ENCODE measurements at places on chromosomes 4 and X.

GRCh38 chr4:179797738-179798137 lies 2355.5 kb upstream of the AGA start:
- no peak for DNase-seq

DNA sequence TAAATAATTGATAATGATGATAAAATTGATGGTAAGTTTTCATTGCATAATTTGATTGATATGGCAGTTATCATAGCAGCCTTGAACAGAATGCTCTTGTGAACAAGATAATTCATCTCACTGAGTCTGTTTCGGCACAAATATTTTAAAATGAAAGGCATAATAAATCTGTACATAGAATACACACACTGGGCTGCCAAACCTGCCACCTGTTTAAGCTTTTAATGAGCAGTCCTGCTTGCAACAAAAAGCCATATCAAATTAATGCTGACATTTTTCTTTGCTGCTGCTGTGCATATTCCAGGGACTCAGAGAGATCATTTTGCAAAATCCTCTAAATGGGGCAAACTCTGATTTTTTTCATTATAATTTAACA lies 201.1 kb downstream of the ARHGAP24 start:
- DNase-seq = no peak

DNA sequence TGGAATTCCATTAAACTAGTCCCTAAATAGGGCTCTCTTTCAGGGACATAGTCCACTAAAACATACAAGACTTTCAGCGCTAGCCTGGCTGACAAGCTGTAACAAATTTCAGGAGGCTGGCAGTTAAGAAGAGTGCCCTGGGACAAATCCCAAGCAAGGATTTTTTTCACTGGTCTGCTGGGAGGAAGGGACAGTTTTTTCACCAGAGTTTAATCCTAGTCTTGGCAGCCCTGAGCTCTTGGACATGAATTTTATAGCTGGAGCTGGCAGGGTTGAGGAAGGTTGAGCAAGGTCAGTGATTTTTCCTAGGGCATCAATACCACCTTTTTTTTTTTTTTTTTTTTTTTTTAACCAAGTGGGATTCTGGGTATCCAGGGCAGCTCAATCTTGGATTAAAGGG lies 184.4 kb downstream of the SH2D1A start:
- DNase-seq = no peak

DNA sequence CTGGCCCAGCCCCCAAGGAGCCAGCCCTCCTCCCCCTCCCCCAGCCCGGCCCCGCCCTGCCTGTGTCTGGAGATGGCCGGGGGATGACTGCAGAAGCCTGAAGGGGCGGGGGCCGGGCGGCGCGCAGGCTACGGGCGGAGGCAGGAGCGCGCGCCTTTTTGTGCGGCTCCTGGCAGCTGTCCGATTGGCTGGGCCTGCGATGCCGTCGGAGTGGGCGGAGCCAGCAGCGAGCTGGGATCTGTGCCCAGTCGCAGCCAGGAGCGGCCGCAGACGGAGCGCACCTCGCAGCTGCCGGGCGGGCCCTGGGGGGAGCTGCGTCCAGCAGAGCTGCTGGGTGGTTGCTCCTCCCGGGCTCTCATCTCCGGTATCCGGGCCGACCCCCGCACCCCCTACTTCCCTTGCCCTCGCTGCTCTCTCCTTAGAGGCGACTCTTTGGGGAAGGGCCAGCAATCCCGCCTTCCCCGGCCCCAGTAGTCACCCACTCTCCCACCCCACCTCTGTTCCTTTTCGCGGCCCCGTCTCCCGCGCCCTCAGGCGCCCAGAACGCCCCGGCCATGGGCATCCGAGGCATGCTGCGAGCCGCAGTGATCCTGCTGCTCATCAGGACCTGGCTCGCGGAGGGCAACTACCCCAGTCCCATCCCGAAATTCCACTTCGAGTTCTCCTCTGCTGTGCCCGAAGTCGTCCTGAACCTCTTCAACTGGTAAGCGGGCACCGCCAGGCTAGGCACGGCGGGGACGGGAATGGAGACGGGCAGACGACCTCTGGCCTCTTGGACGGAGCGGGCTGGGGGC lies at the start of gene GABRQ:
Gene GABRQ (plus strand): TSS at position 247 of the 794 bp plus-strand sequence. CDS start 308 bp downstream, at position 555.
- DNase-seq = no peak
